Fibroblast of skin of right biceps (primary cell): ENCODE measurements at places on chromosomes 2 and 18.

GRCh38 chr2:18172607-18173006 is 294.1 kb downstream of the KCNS3 start:
- DNase-seq: no peak

GRCh38 chr18:78955051-78955450 is 24.6 kb upstream of the SALL3 start:
- no peak for DNase-seq

DNA sequence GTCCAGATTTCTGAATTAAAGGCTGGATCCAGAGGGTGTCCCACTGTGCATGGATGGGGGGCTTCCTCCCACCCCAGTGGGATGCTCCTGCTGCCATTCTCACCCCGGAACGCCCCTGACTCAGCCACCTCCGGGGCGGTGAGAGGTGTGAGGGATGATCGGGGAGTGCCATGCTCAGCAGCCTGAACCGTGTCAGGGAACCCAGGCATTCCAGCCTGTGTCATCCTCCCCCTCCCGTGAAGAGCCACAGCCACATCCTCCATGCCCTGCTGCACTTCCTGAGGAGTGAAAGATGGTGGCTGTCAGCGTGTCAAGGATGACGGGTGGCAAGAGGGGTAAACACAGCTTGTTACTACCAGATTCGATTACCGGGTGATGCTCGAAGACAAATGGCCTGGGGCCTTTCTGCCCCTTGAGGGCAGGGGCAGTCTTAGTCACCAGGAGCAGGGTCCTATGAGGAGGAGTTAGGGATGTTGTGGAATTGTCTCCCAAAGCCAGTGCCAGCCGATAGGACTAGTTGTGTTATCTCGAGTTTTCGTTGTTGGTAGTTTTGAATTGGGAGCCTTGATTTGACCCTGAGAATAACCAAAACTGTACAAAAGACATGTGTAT is 80.8 kb downstream of the TCF7L1 start:
- DNase-seq: no peak

DNA sequence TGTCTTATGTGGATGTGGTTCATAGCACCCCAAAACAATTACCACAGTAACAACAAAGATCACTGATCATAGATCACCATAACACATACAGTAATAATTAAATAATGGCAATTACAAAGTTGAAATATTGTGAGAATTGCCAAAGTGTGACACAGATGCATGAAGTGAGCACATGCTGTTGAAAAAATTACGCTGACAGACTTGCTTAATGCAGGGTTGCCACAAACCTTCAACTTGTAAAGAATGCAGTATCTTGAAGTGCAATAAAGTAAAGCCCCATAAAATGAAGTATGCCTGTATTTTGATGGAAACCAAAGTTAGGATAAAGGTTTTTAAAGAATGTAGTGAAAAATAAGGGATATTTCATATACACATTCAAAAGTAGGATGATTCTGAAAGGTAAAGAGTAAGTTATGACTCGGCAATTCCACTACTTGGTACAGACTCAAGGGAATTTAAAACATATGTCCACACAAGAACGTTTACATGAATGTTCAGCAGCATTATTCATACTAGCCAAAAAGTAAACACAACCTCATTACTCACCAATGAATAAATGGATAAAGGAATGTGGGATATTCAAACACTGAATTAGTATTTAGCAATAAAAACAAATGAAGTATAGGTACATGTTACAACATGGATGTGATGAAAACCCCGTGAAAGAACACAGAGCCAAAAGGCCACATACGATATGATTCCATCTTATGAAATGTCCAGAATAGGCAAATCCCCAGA is 61.6 kb downstream of the SCN9A start:
- peak; percentile 89 for DNase-seq

GRCh38 chr2:29113027-29113686 is 2.1 kb upstream of the CLIP4 start:
- peak; percentile 11 for DNase-seq

GRCh38 chr2:136069773-136070172 is 48.2 kb downstream of the CXCR4 start:
- no peak for DNase-seq

GRCh38 chr2:159110784-159111183 is 142.3 kb downstream of the TANC1 start:
- no peak for DNase-seq

- no peak for DNase-seq
These were observed 2.0 kb downstream of the WDR35 start for GRCh38 chr2:19987936-19988335.

GRCh38 chr2:233307565-233307964 is at the start of gene SAG:
SAG (plus strand) TSS chr2:233307816; CDS start chr2:233309190, 1,374 bp downstream.
- DNase-seq: no peak

GRCh38 chr2:201152517-201152916 is 30.4 kb upstream of the CASP10 start:
- no peak for DNase-seq

DNA sequence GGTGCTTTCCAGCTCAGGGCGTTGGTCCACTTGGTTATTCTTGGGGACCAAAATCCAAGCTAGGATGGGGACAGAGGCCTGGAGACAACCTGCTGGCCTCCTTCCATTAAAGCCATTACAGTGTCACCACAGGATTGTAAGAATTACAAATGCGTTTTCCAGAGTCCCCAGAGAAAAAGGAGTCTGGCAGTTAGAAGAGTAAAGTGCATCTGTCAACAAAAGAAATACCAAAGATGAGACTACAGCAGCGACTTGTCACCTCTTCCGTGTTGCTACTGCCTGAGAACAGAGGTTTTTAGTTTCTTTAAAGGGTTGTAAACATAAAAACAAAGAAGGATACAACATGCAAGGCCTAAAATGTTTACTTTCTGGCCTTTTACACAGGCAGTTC is 235.7 kb downstream of the AGAP1 start:
- DNase-seq: no peak

DNA sequence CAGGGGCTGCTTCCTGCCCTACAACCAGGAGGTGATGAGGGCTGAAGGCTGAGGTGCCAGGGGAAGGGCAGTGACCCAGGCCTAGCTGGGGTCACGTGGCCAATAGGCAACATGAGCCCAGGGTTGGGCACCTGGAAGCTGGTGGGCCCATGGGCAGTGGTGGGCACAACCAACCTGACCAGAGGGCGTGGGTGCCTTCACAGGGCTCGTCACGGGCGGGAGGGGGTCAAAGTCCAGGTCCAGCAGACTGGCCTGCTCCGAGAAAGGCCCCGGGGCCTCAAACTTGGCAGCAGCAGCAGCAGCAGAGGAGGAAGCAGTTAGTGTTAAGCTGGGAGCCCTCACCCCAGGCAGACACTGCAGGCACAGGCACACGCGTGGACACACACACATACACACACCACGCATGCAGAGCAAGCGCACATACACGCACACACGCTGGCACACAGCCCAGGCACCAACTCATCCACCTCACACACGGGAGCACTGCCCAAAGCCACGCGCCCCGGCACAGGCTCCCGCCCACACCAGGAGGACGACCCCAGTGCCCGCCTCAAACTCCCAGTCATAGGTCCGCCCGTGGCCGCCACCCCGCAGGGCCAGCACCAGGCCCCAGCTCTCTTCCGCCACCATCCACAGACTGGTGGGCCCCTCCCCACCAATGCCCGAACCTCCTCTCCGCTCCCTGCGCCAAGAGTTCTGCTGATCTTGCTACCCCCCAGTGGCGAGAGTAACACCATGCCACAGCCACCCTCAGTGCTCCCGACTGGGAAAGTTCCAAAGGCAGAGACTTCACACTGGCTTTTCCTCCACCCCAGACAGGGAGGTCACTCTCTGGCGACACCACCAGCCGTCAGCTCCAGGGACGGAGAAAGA is 53.0 kb downstream of the BIN1 start:
- no peak for DNase-seq

DNA sequence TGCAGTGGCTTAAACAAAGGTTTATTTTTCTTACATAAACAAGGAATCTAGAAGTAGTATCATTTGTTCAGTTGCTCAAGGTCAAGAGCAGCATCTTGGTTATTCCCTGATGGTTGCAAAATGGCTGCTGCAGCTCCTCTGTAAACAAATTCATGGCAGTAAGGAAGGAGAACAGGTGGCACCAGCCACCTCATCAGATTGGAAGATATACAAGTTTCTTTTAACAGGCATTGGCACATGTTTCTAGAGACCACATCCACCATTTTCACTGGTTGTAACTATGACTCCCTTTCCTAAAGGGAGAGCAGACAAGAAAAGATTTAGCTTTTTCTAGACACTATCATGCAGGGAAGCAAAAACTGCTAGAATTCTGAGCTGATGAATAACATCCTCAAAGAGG is 46.3 kb downstream of the PKDCC start:
- DNase-seq: no peak

GRCh38 chr2:51960281-51960680 is 928.3 kb upstream of the NRXN1 start:
- DNase-seq: no peak

DNA sequence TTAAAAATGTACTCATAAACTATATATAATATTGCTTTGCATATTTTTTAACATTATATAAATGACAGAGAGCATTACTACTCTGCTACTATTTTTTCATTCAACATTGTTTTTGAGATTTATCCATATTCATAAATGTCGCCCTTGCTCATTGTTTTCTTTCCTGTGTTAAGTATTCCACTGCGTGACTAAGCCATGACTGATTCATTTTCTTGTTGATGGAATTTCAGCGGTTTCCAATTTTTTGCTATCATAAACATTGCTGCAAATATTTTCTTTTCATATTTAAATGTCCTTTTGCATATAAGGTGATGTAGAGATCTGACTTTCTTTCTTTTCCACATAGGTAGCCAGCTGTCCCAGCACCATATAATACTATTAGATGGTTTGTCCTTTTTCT is 57.6 kb downstream of the SFXN5 start:
- DNase-seq: peak; percentile 41

GRCh38 chr18:60406721-60407120 is 34.1 kb upstream of the MC4R start:
- no peak for DNase-seq

GRCh38 chr2:69770193-69770702 is 28.3 kb downstream of the ANXA4 start:
- DNase-seq: peak; percentile 78

DNA sequence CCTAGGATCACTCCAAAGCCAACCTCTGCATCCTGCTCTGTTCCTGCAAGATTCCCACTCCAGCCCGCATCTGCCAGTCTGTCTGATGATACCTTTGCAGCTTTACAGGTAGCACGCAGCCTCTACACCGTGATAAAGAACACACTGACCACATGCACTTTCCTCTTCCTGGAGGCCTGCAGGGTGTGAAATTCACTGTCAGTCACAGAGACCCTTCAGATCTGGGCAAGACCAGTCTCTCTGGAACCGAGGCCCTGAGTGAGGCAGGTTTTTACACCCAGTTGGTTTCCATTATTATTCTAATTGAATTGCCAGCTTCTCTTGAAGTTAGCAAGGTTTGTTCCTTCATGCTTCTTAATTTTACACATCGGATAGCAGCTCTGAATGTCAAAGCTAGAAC is 30.5 kb upstream of the TWIST2 start:
- no peak for DNase-seq

DNA sequence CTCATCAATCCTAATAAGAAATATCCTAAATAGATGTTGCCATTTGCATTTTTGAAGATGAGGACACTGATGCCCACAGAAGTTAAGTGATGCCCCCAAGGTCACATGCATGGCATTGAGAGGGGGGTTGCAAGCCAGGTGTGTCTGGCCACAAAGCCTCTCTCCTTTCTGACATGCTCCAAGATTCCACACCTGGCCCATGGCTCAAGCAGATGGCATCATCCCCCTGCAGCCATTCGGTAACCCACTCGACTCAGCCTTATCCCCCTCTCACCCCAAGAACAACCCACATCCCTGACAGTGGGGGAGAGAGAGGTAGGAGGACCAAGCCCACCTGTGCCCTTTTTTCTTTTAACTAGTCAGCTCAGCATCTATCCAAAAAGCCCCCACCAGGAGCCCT is 16.5 kb upstream of the TEX51 start:
- no peak for DNase-seq
